Activated CD4-positive, alpha-beta T cell treated with anti-CD3 and anti-CD28 coated beads, Interleukin-10, Interleukin-2, amounts not matched to agents 100 ng/mL and 50 ng/mL, durations not matched to agents 16 hours and 8 hours (primary cell): ENCODE measurements at places on chromosomes 7 and 10.

- peak; percentile 21 for DNase-seq
Measured at GRCh38 chr10:100303724-100304319, 17.3 kb upstream of the BLOC1S2 start.

DNA sequence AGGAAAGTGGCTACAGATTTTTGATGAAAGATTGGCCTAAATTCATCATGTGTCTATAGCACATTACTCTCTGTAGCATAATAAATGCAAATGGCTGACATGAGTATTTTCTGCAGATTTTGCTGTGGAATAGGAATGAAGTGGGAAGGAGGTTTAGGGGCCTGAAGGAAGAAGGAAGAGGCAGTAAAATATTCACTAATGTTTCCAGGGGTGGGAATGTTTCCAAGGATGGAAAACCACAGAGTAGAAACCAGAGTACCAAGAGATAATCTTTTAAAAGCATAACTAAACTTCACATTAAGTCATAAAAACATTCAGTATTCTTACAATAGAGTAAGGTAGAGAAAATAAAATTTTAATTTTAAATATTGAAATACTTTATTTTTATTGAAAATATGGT is 267.8 kb downstream of the BICC1 start:
- DNase-seq = no peak

GRCh38 chr10:44132361-44133289 is 252.3 kb downstream of the CXCL12 start:
- no peak for DNase-seq

DNA sequence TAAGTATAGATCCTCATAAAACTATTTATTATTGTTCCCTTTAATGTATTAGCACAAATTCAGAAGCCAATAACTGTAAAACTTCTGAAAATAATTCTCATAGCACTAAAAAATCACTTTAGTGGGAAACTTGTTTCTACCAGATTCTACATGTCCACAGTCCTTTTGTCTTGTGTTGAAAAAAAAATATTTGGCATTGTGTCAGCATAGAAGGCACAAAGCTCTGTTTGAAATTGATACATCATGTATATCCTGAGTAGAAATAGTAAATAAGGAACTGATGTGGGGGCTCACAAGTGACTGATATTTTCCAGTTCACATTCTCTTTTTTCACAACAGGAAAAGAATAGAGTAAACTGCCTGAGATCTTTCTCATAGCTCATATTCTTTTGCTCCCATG is 134.6 kb downstream of the GRM3 start:
- no peak for DNase-seq

- no peak for DNase-seq
Measured at GRCh38 chr7:66583490-66584110, 45.1 kb upstream of the KCTD7 start.

- DNase-seq = peak; percentile 79
Measured at GRCh38 chr7:135512135-135512887, 2.4 kb upstream of the CNOT4 start.

GRCh38 chr7:31432836-31433340 is 81.0 kb upstream of the ITPRID1 start:
- DNase-seq = no peak
